MM.1S (cell line): ENCODE measurements at places on chromosomes 6 and 20.

DNA sequence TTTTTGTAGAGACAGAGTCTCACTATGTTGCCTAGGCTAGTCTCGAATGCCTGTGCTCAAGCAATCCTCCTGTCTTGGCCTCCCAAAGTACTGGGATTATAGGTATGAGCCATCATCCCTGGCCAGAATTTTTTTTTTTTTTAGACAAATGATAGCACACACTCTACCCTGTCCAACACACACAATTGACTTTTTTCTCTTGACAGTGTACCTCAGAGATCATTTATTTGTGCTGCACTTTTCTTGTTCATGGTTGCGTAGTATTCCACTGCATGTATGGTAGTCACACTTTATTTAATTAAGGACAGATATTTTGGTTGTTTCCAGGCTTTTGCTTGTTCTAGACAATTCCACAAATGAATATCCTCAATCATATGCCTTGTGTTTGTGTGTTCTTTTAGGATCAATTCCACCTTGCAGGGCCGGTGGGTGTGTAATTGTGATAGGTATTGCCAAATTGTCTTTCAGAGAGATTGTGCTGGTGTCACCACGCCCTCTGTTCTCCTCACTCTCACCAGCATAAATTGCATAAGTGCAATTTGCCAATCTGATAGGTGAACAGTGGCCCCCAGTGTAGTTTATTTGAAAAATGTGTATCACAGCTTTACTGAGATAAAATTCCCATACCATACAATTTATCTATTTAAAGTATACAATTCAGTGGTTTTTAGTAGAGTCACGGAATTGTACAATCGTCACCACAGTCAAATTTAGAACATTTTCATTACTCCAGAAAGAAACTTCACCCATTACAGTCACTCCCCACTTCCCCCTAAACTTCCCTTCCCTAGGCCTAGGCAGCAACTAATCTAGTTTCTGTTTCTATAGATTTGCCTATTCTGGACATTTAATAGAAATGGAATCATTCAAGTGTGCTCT, 20.1 kb downstream of the SRC start:
- peaks cover 27% of the 10 kb centered on the region for H3K4me1 ChIP-seq
- no peaks in the 10 kb centered on the region for H3K36me3 ChIP-seq
- H3K27me3 ChIP-seq, result no peaks in the 10 kb centered on the region
- peak overlapping the region; percentile 77; the same call in 1 of the 2 replicates for H3K27ac ChIP-seq
- DNase-seq, result peak; percentile 41
- H3K4me3 ChIP-seq, result no peak overlapping the region

DNA sequence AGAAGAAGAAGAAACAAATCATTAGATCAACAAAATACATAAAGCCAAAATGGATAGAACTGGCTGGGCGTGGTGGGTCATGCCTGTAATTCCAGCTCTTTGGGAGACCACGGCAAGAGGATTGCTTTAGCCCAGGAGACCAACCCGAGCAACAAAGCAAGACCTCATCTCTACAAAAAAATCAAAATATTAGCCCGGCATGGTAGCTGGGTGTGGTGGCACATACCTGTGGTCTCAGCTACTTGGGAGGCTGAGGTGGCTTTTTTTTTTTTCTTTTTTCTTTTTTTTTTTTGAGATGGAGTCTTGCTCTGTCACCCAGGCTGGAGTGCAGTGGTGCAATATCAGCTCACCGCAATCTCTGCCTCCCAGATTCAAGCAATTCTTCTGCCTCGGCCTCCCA, 21.5 kb downstream of the NINL start:
- DNase-seq, result no peak
- no peak overlapping the region for H3K4me3 ChIP-seq
- H3K4me1 ChIP-seq, result no peaks in the 10 kb centered on the region
- H3K27ac ChIP-seq, result no peak overlapping the region
- H3K27me3 ChIP-seq, result no peaks in the 10 kb centered on the region

DNA sequence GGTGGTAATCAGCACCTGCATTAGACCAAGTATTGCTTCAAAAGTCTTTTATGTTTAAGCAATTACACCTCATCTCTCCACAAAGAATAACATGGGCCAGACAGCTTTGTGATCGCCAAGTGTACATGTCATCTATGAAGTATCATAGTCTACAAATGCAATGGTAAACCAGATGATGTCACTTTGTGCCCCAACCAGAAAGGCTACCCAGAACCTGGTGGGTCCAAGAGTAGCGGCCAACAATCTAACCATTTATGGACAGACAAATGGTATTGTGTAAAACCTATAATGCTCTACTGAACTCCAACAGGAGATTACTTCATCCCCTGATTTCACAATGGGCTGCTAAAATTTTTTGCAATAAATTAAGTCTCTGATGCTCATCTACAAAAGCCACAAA, 295.9 kb downstream of the GMDS start:
- DNase-seq, result no peak
- no peak overlapping the region for H3K27ac ChIP-seq
- H3K27me3 ChIP-seq, result no peaks in the 10 kb centered on the region
- no peaks in the 10 kb centered on the region for H3K36me3 ChIP-seq
- H3K4me3 ChIP-seq, result no peak overlapping the region

DNA sequence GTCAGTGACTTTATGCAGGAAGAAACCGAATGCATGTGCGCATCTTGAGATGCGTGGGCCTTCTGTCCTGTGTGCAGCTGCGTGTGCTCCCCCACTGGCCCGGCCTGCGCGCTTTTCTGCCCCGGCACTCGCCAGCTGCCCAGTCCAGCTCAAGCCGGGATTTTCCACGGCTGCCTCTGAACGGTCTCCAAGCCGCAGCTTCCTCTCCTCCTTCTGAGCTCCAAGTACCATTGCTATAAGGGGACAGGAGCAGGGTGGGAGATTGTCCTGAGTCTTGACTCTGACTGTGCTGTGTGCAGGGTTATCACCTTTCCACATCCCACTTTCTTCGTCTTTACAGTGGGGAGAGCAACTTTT, 302.8 kb downstream of the THBS2 start:
- H3K27ac ChIP-seq, result no peak overlapping the region
- no peak for DNase-seq
- H3K36me3 ChIP-seq, result no peaks in the 10 kb centered on the region
- H3K4me3 ChIP-seq, result no peak overlapping the region
- H3K4me1 ChIP-seq, result no peaks in the 10 kb centered on the region

- DNase-seq, result no peak
- no peaks in the 10 kb centered on the region for H3K36me3 ChIP-seq
- no peak overlapping the region for H3K4me3 ChIP-seq
- H3K4me1 ChIP-seq, result peaks cover 14% of the 10 kb centered on the region
Measured at GRCh38 chr20:1825938-1826445, 69.2 kb upstream of the SIRPA start.

DNA sequence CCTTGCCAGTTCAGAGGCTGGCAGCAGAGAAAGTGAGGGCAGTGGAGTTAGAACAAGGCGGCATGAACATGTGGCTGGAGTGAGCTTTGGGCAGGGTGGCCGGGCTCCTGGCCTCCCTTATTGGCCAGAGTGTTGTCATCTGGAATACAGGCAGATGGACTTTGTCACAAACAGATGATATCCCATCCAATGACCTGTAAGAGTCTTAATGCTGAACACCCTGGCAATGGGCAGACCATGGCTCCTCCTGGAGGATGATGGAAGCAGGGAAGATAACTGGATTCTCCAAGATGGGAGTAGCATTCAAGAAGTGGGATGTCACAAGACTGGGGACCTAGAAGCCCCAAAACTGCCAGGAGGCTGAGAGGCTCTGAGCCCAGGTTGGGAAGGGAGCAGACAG, 242.1 kb downstream of the MAFB start:
- H3K4me1 ChIP-seq, result no peaks in the 10 kb centered on the region
- DNase-seq, result no peak
- H3K27ac ChIP-seq, result no peak overlapping the region
- no peaks in the 10 kb centered on the region for H3K36me3 ChIP-seq
- H3K4me3 ChIP-seq, result no peak overlapping the region

DNA sequence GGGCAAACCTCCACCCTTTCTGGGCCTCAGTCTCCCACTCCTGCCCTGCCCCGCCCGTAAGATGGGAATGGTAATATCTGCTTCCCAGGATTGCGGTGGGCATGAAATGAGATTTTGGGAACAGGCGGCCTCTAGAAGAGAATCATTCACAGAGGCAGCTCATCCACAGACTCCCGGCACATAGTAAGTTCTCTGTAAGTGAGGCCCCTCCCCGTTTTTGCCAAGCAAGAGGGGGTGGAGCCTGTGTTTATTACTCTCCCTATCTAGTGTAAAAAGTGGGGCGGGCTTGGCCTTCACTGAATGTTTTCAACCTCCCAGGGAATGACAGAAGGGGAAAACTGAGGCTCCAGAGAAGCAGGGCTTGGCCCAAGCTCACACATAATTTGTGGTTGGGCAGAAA, 20.0 kb downstream of the SUN5 start:
- H3K4me3 ChIP-seq, result no peak overlapping the region
- no peaks in the 10 kb centered on the region for H3K36me3 ChIP-seq
- H3K27ac ChIP-seq, result no peak overlapping the region
- peaks cover 11% of the 10 kb centered on the region; the same call in 1 of the 2 replicates for H3K27me3 ChIP-seq
- H3K4me1 ChIP-seq, result no peaks in the 10 kb centered on the region
- no peak for DNase-seq

GRCh38 chr6:106194949-106195921, 109.1 kb downstream of the PRDM1 start:
- H3K4me1 ChIP-seq, result peaks cover 21% of the 10 kb centered on the region
- H3K36me3 ChIP-seq, result no peaks in the 10 kb centered on the region
- H3K27ac ChIP-seq, result peak overlapping the region; percentile 38; the same call in 1 of the 2 replicates
- peak; percentile 80 for DNase-seq
- H3K27me3 ChIP-seq, result no peaks in the 10 kb centered on the region

DNA sequence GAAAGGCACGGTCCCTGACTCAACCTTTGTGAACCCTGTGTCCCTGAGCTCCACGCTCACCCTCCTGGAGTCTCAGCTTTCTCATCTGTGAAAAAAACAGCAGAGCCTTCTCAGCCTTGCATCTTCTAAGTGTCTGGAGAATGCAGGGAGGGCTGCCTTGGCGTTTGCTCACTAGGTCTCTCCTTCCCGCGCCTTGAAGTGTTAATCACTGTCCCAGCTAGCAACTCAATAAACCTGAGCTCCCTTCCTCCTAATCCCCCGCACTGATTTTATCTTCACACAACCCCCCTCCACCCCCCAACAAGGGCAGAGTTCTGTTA, 34.9 kb upstream of the FOXC1 start:
- no peaks in the 10 kb centered on the region for H3K27me3 ChIP-seq
- H3K4me3 ChIP-seq, result no peak overlapping the region
- H3K4me1 ChIP-seq, result no peaks in the 10 kb centered on the region
- H3K27ac ChIP-seq, result no peak overlapping the region

DNA sequence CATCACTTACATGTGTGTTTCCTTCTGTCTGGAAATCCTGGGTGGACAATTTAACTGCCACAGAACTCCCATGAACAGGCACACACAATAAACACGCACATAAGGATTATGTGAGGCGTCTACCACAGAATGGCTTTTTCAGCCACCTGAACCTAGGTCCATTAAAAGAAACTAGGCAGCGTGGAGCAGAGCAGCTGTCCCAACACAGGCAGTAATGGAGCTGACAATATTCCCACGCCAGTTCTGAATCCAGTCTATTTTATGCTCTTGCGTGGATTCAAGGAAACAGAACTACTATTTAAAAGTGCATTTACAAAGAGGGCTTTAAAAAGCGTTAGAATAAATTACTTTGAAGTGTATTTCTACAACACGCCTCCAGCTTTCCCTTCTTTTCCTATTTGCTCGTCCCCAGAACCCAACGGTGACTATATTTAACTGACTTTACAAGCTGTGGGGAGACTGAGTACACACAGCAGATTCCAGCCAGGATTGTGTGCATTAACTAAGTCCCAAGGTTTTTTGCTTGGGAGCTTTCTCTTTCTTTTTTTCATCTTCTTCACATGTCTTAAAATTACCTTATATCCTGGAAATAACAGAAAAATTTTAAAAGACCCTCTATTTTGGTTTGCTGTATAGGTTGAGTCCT, 95.9 kb downstream of the GMDS start:
- no peak overlapping the region for H3K27ac ChIP-seq
- no peak overlapping the region for H3K4me3 ChIP-seq
- no peaks in the 10 kb centered on the region for H3K4me1 ChIP-seq
- no peak for DNase-seq
- no peaks in the 10 kb centered on the region for H3K27me3 ChIP-seq

DNA sequence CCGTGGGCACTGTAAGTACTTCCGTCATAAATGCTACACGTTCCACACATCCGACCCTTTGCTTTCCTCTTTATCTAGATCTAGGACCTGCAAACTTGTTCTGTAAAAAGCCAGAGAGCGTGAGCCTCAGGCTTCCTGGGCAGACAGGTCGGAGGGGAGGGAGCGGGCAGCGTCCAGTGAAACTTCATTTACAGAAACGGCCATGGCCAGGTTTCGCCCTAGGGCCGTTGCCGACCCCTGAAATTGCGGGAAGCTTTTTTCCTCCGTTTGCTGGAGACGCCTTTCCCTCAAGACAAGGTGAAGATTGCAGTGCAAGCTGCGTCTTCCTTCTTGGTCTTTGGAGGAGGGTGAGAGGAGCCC, 155.4 kb downstream of the DLL1 start:
- no peak overlapping the region for H3K4me3 ChIP-seq
- DNase-seq, result no peak
- H3K4me1 ChIP-seq, result no peaks in the 10 kb centered on the region
- no peaks in the 10 kb centered on the region for H3K27me3 ChIP-seq
- no peak overlapping the region for H3K27ac ChIP-seq

- no peak for DNase-seq
- H3K27me3 ChIP-seq, result no peaks in the 10 kb centered on the region
- no peaks in the 10 kb centered on the region for H3K4me1 ChIP-seq
- no peak overlapping the region for H3K4me3 ChIP-seq
- no peaks in the 10 kb centered on the region for H3K36me3 ChIP-seq
Measured at GRCh38 chr6:6218759-6219085, 101.7 kb downstream of the F13A1 start.

DNA sequence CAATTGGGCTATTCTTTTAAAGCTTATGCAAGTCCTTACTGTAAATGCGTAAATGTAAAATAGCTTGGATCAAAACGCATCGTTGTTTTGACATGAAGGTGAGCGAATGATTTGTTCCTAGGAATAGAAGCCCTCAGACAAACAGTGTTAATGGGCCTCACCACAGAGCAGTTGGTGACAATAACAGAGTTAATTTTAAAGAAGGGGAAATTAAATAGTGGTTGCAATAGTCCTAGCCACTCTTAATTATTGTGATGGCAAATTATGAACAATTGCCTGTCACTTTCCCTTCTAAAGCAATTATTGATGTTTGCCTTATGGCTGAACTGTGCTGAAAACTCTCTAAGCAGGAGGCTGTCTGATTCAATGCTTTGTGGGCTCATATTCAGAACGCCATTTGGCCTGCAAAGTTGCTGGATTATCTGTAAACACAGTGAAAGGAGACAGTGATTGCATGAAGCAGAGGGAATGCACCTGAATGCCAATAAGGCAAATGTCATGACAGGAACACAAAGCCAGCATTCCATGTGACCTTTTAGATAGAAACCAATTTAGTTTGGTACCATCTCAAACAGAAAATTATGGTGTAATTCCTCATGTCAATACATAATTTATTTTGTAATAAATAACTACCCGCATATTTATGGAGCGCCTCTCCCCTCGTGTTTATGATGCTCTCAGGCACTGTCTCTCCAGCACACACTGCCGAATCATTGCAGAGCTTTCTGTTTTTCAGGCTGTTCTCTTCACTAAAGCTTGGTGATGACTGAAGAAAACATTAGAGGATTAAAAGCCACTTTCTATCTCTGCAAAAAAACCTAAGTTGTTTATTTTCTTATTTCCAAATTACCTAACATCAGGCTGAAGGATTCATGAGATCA, 387.5 kb downstream of the HACE1 start:
- H3K36me3 ChIP-seq, result no peaks in the 10 kb centered on the region
- no peaks in the 10 kb centered on the region for H3K27me3 ChIP-seq
- no peak overlapping the region for H3K4me3 ChIP-seq
